GM12892 (cell line): ENCODE measurements at places on chromosomes 7 and 10.

DNA sequence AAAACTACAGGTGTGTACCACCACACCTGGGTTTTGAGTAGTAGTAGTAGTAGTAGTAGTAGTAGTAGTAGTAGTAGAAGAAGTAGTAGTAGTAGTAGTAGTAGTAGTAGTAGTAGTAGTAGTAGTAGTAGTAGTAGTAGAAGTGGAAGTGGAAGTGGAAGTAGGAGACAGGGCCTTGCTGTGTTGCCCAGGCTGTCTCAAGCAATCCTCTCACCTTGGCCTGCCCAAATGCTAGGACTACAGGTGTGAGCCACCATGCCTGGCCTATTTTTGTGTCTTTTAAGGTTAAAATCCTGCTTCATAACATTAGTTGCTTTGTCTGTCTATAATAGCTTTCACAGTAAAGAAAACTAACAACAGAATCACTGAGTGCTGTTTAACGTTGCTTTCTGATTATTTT, 111.7 kb downstream of the PODXL start:
- DNase-seq = no peak

- DNase-seq = no peak
Observed at GRCh38 chr10:118986815-118987790, 42.4 kb upstream of the NANOS1 start.

DNA sequence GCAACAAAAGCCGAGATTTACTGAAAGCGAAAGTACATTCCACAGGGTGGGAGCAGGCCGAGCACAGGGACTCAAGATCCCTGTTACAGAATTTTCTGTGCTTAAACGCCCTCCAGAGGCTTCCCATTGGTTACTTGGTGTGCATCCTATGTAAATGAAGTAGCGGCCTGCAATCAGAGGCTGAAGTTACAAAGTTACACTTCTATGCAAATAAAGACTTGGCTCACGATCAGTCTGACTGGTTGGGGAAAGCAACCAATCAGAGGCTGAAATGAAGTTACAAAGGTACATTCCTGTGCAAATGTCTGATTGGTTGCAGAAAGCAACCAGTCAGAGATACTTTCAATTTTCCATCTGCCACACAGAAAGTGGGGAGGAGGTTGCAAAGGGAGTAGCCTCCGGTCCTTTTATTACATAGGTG, 4.1 kb downstream of the ACBD7 start:
- no peak for DNase-seq

- DNase-seq = no peak
Observed at GRCh38 chr10:110409926-110410325, 87.8 kb upstream of the DUSP5 start.

GRCh38 chr7:42381161-42381560, 144.2 kb upstream of the GLI3 start:
- no peak for DNase-seq
